ENCODE measurements at places on chromosomes 1 and 21.
A peak's percentile ranks its signal among the peaks of the same experiment; 100 is the strongest.

- no peak for DNase-seq
Measured at GRCh38 chr1:11057477-11057876, 2.3 kb downstream of the SRM start.

DNA sequence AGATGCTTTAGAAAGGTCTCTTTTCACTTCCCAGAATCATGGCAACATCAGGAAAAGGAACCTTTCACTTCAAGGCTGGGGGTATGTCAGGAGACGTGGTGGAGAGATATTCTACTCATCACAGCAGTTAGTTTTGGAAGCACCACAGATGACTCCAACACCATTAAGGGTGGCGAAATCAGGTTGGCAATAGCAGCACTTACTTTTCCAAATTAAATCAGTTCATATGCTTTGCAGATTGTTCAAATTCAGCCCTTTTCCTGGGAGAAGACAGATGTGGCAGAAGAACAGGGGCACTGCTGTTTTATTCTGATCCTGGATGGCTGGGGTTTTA, 79.0 kb downstream of the RUNX1 start:
- no peak for DNase-seq

DNA sequence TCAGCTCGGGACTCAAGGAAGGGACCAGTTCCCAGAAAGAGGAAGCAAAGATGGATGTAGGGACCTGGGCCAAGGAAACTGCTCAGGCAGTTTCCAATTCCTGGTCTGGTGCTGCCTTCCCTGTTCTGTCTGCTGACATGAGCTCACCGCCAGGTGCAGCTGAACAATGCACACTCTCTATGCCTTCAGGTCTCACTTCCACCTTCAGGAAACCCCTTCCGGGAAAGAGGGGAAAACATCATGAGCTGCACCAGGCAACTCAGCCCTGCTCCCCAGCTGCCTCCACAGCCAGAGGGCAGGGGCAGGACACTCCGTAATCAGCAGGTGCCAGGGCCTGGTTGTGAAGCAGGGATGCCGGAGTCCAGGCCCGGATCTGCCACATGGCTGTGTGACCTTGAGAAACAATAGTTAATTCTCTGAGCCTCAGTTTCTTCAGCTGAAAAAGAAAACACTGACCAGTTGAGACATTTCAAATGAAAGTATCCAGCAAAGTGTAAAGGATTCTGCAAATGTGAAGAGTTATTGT, 27.8 kb downstream of the SMIM12 start:
- no peak for DNase-seq

DNA sequence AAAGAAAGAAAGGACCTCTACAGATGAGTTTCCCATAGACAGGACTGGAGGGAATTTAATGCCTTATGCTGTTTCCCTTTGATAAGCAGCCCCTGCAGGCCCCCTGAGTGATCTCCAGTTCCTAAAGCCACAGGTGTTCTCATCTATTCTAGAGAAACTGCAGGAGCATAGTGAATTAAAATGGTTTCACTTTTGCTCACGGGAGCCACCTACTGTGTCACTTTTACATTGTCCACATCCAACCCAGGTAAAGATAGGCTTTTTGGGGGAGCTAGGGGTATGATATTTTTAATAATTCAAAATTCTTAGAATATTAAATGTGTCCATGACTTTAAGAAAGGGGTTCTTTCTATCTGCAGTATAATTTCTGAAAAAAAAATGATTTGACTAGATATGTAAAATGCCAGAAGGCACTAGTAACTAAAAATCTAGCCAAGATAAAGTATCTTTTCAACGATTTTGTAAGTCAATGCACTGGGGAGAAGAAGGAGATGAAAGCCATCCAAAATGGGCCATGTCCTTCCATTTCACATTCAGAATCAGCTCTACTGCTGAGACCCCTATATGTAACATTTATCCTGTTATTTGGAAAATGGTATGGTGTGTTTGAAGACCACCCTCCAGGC, 267.3 kb upstream of the DUSP10 start:
- no peak for DNase-seq

DNA sequence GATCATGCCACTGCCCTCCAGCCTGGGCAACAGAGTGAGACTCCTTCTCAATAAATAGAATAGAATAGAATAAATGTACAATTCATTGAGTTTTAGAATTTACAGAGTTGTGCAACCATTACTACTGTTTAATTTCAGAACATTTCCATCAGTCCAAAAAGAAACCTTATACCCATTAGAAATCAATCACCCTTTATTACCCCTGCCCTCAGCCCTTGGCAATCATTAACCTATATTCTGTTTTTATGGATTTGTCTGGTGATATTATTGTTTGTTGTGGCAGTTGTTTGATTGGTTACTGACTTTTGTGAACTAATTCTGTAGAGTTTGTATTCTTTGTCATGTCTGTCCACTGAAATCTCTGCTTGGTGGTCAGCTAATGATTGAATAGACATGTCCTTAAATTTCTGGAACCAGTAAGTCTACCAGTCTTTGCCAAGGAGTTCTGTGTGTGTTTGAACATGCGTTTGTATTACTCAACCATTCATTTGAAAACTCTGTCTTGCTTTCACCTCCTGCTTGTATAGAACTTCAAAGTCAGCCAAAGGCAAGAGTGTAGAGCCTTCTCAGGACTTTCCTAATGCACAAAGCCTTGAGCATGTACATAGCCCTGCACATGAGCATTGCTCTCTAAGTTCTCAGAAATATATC, 208.8 kb downstream of the GPR52 start:
- DNase-seq = no peak

GRCh38 chr1:221530791-221531190, 211.1 kb downstream of the DUSP10 start:
- DNase-seq = no peak

GRCh38 chr1:217117973-217118465, 394.8 kb upstream of the ESRRG start:
- DNase-seq = no peak

DNA sequence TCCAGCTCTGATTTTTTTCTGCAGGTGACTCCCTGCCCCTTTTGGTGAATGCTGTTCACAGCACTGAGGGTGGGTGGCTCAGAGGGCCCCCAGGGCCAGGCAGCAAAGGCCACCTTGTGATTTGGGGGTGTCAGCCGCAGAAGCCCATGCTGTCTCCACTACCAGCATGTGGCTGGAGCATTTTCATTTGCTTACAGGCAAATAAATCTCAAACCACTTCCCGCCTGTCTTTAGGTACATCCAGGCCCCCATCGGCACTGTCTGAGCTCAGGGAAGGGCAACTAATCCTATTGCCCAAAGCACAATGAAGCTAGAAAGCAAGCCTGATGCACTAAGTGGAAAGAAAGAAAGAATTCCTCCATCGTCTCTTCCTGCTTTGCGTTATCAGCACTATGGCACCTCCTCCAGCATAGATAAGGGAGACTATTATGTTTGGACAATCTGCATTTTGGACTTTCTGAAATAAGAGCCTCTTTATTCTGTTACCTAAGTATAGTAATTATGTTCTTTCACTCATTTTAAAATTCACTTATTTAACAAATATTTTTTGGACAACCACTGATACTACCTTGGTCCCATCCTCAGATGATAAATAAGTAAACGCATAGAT, 100.5 kb upstream of the TLR5 start:
- no peak for DNase-seq

- no peak for DNase-seq
Measured at GRCh38 chr1:55168353-55168752, 46.8 kb downstream of the USP24 start.

DNA sequence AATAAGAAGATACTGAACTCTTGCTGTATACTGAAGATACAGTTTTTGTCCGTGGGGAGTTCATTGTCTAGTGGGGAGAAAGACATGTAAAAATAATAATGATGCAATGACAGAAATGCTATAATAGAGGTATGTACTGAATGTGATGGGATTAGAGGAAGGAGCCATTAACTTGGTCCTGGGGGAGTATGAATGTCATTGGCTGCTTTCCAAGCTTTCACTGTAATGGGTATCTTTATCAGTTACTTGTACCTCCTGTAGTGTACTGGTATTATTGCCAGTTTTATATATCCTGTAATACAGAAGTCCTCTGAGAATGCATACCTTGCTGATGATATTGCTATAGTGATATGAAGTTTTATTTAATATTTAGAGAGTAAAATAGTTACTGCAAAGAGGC, 7.4 kb downstream of the BTBD8 start:
- DNase-seq = no peak

DNA sequence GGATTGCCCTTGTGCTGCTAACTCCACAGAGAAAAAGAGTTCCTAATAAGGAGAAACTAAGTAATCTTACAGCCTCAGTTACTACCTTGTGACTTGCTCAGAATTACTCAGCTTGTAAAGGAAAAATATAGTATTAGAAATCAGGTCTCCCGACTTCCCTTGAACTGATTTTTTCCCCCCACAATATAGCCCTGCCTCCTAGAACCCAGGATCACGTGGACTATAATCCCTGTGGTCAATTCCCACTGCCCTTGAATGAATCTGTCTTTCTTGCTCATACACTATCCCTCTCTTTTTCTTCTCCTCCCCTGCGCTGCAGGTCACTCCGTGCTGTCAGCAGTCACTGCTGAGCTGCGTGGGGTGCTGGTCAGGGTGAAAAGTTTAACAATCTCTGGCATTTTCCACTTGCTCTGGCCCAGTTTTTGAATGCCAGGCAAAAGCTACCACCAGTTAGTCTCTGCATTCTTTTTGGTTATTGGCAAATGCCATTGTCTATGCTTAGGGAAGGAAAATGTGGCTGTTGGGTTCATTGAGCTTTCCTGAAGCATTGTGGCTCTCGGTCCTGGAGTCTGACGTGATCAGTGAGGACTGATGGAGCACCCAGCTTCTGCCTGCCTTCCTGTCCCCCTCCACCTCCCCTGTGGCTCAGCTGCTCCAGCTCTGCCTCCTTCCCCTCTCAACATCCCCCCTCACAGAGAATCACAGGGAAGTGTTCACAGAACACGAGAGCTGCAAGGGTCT, 1.9 kb upstream of the MYOC start:
- no peak for DNase-seq

GRCh38 chr1:119115311-119115710, 25.1 kb downstream of the WARS2 start:
- no peak for DNase-seq

GRCh38 chr1:175219774-175220173, 27.2 kb upstream of the KIAA0040 start:
- no peak for DNase-seq

- DNase-seq = no peak
Measured at GRCh38 chr1:14362331-14362730, 236.2 kb upstream of the KAZN start.

DNA sequence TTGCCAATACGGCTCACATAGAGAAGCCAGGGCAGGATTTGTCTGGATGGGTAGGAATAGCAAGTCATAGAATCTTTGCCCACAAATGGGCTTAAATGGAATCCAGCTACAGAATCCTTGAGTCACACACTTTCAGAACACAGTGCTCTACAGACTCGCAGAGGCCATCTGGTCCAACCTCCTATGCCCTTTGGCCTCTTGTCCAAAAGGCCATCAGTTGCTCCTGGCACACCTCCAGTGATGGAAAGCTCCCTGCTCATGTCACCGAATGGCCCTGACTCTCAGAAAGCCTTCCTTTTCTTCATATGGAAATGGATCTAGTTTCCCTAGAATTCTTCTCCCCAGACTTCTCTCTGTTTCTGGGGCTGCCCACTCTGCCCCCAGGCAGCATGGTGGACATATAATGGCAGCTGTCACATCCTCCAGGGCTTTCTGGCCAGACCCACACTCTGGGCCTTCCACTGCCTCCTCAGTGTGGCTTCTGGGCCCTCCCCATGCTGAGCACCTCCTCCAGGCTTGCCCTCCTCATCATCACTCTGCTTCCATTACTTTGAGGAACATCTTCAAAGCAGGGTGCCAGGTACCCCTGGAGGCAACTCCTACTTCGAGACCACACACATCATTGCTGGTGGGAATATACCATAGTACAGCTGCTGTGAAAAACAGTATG, 33.6 kb upstream of the TRABD2B start:
- DNase-seq = no peak

DNA sequence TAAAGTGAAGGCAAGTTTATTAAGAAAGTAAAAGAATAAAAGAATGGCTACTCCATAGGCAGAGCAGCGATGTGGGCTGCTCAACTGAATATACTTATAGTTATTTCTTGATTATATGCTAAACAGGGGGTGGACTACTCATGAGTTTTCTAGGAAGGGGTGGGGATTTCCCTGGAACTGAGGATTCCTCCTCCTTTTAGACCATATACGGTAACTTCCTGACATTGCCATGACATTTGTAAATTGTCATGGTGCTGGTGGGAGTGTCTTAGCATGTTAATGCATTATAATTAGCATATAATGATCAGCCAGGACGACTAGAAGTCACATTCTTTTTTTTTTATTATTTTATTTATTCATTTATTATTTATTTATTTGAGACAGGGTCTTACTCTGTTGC, 46.4 kb upstream of the BARHL2 start:
- DNase-seq = no peak

- no peak for DNase-seq
Measured at GRCh38 chr1:229972600-229973296, 94.3 kb upstream of the GALNT2 start.

DNA sequence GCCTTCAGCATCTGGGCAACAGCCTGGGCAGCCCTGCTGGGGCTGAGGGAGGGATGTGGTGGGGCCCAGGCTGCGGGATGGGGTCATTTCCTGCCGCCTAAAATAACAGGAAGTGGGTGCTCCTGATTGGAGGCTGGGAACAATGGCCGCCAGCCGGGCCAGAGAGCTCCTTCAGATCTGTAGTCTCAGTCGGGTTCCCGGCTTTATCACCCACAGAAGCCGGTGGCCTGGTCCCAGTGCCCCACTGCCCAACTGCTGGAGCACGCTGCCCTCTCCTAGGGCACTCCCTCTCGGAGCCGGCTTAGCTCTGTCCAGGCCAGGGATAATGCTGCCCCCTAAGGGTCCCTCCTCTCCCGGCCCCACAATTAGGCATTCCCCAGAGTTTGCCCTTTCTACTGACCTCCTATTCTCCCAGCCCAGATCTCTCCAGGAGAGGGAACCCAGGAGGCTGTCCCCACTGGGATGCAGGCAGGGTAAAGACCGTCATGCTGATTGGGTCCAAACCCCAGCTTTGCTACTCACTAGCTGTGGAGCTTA, 5.1 kb downstream of the MAP7D1 start:
- no peak for DNase-seq

- DNase-seq = no peak
Measured at GRCh38 chr21:44612669-44613229, 870 bp downstream of the KRTAP10-8 start.

GRCh38 chr1:11645670-11646265, 8.5 kb downstream of the FBXO2 start:
- DNase-seq = peak; percentile 56

GRCh38 chr1:164310166-164310565, 248.8 kb upstream of the PBX1 start:
- DNase-seq = no peak

Measured in stimulated activated CD4-positive, alpha-beta T cell treated with anti-CD3 and anti-CD28 coated beads, Interleukin-1b, Interleukin-23, amount 100 ng/mL, for 1 hour (primary cell).